ENCODE measurements at places on chromosomes 3 and 15.

DNA sequence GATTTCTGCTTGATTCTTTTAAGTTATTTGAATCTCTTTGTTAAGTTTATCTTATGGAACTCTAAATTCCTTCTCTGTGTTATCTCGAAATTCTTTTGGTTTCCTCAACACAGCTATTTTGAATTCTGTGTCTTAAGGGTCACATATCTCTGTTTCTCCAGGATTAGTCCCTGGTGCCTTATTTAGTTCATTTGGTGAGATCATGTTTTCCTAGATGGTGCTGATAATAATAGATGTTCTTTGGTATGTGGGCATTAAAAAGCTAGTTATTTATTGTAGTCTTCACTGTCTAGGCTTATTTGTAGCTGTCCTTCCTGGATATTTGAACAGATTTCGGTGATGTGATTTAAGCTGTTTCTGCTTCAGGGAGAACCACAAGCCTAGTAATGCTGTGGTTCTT is 615.6 kb upstream of the NECTIN3 start:
- DNase-seq = no peak

GRCh38 chr15:84773716-84774115 is 25.3 kb downstream of the ZNF592 start:
- DNase-seq = no peak

- no peak for DNase-seq
Observed at GRCh38 chr3:154794814-154795445, 285.2 kb upstream of the MME start.

GRCh38 chr15:66189291-66189690 is 64.3 kb downstream of the MEGF11 start:
- no peak for DNase-seq

DNA sequence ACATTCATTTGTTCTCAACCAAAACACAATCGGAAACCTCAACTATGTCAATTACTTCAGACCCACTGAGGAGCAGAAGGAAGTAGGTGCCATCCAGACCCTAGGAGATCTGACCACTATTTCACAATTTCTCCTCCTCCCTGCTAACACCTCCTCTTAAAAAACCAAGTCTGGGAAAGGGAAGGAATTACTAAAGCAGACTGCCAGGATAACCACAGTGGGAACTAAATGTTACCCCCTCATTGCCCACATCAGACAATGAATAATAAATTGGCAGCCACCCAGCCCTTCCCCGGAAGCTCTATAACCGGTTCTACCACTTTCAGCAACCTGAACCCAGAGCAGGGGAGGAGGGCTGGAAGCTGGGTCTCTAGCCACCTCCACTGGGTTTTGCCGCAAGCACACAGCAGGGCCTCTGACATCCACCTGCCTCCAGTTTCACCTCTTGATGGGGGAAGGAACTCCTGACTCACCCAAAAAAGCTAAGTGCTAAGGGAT is 17.6 kb downstream of the C15orf62 start:
- peak; percentile 93 for DNase-seq

- no peak for DNase-seq
Observed at GRCh38 chr3:189688262-189688661, 57.1 kb downstream of the TP63 start.

- no peak for DNase-seq
Observed at GRCh38 chr3:116051040-116051439, 394.2 kb downstream of the LSAMP start.

DNA sequence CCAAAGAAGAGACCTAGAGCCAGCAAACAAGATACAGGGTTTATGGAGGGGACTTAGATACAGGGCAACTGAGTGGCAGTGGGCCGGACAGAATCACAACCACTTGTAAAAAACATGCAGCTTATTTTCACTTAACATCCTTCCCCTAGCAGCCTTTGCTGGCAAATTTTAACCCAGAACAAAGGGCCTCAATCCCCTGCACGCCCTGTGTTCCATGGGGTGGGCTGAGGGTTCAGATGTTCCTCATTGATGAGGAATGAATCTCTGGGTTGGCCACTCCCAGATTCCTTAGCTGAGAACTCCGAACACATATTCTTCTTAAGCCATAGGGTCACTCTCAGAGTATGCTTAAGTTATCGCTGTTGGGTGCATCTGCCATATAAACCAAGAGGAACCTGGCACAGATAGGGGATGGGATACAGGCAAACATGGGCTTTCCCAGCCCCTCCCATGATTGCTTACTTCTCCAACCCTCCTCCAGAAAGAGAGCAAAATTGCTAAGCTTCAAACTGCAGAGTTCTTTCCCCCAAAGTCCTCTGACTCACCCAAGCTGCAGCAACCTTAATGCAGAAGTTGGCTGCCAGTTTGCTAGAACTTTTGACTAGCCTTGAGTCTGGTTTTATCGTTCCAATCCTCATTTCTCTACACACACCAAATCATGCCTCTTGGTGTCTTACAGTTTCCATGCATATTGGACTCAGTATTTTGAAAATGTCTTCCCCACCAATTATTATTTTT is 146.9 kb downstream of the CD47 start:
- DNase-seq = peak; percentile 46

DNA sequence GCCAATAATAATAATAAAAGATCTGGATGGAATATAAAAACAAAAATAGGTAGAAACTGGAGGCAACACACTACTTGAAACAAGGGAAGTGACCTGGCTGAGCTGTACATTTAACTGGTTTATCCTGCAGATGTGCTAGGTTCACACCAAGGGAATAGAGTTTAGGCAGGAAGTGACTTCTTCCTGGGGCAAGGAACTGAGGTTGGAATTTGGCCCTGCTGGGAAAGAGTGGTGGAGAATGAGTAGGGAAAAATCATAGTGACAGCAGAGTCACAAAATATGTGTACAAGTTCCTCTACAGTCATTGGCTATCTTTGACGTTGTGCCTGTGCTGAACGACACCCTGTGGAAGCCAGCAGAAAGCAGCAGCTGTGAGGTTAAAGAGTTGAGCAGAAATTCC is 44.1 kb downstream of the ARHGAP11B start:
- no peak for DNase-seq

DNA sequence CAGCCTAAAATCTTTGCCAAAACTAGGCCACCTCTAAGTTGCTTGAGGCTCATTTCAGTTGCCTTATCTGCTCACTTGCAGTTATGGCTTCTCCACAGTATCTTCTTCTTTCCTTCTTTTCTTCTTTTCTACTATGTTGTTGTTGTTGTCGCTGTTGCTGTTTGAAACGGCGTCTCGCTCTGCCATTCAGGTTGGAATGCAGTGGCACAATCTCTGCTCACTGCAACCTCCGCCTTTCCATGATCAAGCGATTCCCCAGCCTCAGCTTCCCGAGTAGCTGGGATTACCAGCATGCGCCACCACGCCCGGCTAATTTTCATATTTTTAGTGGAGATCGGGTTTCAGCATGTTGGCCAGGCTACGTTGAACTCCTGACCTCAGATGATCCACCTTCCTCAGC is 210.8 kb upstream of the NR2F2 start:
- DNase-seq = no peak

GRCh38 chr3:171981271-171981605 is 58.1 kb upstream of the FNDC3B start:
- DNase-seq = no peak

DNA sequence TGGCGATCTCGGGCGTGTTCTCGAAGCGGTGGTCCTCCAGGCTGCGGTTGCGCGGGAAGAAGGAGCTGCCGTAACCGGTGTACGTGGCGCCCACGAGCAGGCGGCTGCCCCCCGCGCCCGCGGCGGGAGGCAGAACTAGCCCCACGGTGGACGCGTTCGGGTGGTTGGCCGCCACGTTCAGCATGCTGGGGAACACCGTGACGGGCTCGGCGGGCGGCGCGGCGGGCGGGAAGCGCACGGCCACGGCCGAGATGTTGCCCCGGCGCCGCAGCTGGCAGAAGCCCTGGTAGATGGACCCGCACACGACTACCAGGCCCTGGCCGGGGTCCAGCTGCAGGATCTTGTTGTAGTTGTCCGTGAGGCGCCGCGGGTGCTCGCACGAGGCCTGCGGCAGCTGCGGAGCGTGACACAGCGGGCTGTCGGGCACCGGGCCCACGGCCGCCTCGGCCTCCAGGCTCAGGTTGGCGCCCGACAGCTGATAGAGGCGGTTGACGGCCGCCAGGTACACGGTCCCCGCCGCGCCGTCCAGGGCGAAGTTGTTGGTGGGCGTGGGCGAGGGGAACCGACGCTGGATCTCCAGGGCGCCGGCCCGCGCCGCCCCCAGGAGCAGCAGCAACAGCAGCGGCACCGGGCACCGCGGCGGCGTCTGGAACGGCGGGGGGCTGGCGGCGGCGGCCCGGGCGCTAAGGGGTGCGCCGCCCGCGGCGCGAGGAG is 397 bp downstream of the PLXND1 start:
- peak; percentile 53 for DNase-seq

DNA sequence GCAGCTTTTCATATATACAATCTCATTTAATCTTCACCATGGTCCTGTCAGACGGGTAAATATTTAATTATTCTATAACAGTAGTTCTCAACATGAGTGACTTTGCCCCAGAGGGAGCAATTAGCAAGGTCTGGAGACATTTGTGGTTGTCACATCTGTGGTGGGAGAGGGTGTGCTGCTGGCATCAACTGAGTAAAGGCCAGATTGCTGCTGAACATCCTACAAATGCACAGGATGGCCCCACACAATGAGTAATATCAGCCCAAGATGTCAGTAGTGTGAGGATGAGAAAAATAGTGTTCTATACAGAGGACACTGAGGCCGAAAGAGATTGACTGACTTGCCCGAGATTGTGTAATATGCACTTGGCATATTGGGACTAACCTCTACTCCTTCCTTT is 156.0 kb downstream of the AGBL1 start:
- no peak for DNase-seq

DNA sequence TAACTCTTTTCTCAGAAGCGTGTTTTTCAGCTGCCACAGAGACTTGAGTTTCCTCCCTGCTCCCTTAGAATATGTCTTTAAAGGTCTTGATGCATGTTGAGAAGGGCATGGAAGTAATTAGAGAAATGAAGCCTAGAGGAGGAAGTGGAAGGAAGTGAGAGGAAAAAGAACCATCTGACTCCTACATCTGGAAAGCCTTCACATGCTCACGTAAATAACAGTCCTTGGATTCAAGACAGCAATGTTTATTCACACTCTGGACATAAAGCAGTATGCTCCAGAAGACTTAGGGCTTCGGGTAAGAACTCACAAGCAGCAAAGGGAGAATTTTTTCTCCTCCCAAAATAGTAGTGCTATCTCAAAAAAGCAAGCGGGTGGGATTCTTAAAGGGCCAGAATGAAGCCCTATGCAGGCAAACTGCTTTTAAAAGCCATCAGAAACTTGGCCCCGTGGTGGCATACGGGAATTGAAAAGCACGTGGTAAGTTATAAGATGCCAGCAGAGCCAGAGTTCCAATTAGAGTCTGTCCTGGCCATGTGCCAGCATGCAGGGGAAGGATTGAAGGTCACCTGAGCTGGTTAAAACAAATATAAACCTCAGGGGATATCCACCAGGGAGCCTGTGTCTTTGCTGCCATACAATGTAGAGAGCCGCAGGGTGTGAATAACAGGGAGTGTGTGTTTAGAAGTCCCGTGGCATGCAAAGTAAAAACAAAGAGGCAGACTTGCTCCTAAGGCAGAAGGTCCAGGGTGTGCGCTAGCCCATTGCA is 380.8 kb upstream of the NDN start:
- no peak for DNase-seq

GRCh38 chr3:197269024-197269423 is 29.4 kb downstream of the DLG1 start:
- DNase-seq = no peak
